ENCODE measurements at places on chromosomes 13 and 19. TPM values are rescaled to one million over a fixed set of nuclear protein-coding genes. Genes with fewer than 3 reads are reported as not detected.
A peak's percentile ranks its signal among the peaks of the same experiment; 100 is the strongest.

GRCh38 chr19:2494084-2494446 lies 18.1 kb downstream of the GADD45B start:
- no peak for DNase-seq

- DNase-seq = peak; percentile 92
Measured at GRCh38 chr19:4108767-4109625, 14.9 kb downstream of the MAP2K2 start.

- DNase-seq = peak; percentile 82
Measured at GRCh38 chr19:44748426-44749254, at the start of gene BCL3. BCL3 (plus strand) TSS chr19:44748708; CDS start chr19:44748791, 83 bp downstream.

- no peak for DNase-seq
Measured at GRCh38 chr13:79534596-79534995, 53.6 kb downstream of the NDFIP2 start.

DNA sequence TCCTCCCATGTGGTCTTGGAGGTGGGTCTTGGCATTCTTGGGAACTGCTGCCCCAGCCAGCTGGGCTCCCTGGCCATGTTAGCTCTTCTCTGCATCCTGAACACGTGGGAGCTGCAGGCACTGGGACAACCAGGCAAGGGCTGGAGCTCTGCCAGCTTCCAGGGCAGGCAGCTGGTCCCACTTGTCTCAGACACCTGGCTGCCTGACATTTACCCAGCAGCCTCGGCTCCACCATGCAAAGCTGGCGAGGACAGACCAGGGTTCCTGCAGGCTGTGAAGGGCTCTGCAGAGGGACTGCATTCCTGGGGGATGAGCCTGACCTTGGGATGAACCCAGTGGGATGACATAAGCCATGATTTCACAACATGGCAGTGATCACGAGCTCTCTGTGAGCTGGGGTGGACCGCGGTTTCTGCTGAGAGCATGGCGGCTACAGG lies 99.0 kb upstream of the TSHZ3 start:
- no peak for DNase-seq

DNA sequence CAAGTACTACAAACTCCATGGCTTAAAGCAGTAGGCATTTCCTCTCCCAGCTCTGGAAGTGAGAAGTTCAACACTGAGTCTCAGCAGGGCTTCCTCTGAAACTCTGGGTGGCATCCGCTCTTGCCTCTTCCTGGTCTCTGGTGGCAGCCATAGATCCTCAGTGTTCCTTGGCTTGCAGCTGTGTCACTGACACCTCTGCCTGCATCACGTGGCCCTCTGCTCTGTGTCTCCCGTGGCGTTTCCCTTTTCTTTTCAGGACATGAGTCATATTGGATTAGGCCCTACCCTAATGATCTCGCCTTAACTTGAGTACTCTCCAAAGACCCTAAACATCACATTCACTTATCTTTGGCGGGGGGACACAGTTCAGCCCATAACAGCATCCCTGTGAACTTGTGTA lies 466.7 kb downstream of the MYO16 start:
- DNase-seq = no peak

GRCh38 chr13:72204291-72204690 lies 337.3 kb upstream of the DACH1 start:
- no peak for DNase-seq

Gene ZNF808
- 8.8 TPM for polyA plus RNA-seq

Gene SHANK1
- not detected for polyA plus RNA-seq

Gene KIR2DL3
- polyA plus RNA-seq = not detected

Gene ATP7B
- not detected for polyA plus RNA-seq
